ENCODE measurements at places on chromosomes 16 and 17.

- no peak for DNase-seq
Measured at GRCh38 chr16:51592535-51593300, 441.6 kb upstream of the SALL1 start.

GRCh38 chr16:87974178-87974577, 22.9 kb downstream of the BANP start:
- no peak for DNase-seq

DNA sequence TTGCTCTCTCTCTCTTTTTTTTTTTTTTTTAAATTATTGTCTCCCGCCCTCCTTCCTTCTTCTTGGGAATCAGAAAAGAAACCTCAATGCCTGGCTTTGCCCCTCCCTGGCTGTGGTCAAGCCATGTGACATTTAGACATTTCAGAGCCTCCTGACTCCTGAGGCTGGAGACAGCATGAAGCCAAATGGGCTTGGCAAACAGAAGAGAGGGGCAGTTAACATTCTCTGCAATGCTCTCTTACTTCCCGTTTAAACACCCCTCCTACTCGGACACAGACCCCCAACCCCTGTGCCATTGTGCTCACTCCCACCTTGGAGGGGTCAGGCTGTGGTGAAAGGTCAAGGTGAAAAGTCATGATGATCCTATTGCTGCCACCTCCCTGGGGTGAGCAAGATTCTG, 14.7 kb upstream of the MEOX1 start:
- no peak for DNase-seq

DNA sequence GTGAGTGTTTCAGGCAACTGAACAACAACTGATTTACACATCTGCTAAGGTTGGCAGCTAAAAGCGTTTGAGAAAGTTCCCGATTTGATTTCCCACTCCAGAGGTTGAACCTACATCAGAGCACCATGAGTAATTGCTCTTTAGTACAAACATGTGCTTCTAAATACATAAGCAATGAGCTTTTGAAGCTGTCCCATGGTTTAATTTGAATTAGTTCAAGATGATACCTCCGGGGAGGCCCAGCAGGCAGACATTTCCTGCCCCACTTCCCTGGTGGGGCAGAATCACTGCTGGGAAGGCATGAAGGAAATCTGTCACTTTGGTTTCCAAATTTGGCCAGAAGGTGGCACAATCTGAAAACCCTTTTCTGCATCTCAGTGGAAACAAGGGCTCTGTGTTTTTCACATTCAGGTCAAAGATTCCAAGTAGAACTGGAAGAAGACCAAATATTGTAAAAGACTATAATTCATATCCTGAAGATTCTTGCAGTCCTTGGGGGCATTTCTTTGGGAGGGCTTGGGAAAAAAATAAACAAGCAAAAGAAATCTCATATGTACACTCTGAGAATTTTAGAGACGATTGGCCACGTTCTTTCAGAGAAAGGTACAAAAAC, 176.2 kb upstream of the FAM20A start:
- DNase-seq: peak; percentile 36

- DNase-seq: no peak
Measured at GRCh38 chr17:284676-285355, 67.8 kb downstream of the RPH3AL start.

DNA sequence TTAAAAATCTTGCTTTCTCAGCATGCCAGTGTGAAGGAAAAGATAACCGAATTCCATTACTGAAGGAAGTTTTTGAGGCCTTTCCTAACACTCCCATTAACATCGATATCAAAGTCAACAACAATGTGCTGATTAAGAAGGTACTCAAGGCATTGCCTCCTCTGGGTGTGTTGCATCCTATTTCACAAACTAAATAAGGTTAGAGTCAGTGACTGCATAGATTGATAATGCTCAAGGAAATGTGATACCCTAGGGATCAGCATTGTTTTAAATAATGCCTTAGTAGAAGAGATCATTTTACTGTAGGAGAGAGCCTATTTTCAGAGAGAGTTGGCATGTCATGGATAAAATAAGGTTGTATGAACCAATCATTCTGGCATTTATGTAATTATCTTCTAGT, 36.8 kb downstream of the GDPD1 start:
- no peak for DNase-seq

GRCh38 chr17:4426499-4427208, 7.1 kb upstream of the SPNS3 start:
- DNase-seq: no peak

- DNase-seq: peak; percentile 50
Measured at GRCh38 chr16:53503991-53504663, 1.1 kb upstream of the AKTIP start.

- no peak for DNase-seq
Measured at GRCh38 chr17:50171371-50172071, 5.7 kb downstream of the SGCA start.

GRCh38 chr17:31216031-31216751, 80.8 kb downstream of the OMG start:
- peak; percentile 37 for DNase-seq
